CD8-positive, alpha-beta T cell (primary cell): ENCODE measurements at places on chromosomes 7 and 10. TPM values are rescaled to one million over a fixed set of nuclear protein-coding genes. Genes with fewer than 3 reads are reported as not detected.

Gene ST8SIA6
- total RNA-seq, result 0.14 TPM

Gene CTAGE15
- total RNA-seq, result 0.46 TPM

Gene NEUROG3
- not detected for total RNA-seq

Gene NPY4R2
- not detected for total RNA-seq

Gene SFTPA1
- not detected for total RNA-seq

Gene FAM25G
- total RNA-seq, result not detected

Gene NRAP
- not detected for total RNA-seq

Gene CYP26C1
- 0.08 TPM for total RNA-seq

Gene MEPCE
- 73.3 TPM for total RNA-seq

Gene HOXA9
- not detected for total RNA-seq

Gene MYL10
- total RNA-seq, result not detected

Gene ST7
- 4.4 TPM for total RNA-seq

Gene PAPOLB
- not detected for total RNA-seq

GRCh38 chr10:17046989-17047388, 82.6 kb downstream of the CUBN start:
- no peak for DNase-seq

DNA sequence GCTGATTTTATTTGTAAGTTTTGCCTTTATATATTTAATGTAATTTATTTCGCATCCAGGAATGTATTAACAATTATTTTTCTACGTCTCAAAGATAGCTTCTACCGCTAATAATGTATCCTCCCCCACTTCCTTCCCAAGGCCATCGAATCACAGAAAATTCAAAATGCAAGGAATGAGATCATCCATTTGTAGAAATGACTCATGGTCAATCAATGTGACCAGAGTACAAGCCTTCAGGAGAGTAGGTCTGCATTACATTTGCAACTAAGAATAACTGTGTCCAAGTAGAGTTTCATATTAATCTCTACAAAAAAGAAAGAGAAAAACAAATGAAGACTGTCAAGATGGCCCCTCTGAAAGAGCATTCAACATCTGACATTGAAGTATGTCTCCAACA, 205.9 kb upstream of the PHF14 start:
- DNase-seq, result no peak

GRCh38 chr7:99551767-99552463, at the start of gene FAM200A:
TSS of gene FAM200A (minus strand) at chr7:99552114. CDS start at chr7:99548407, 3,707 bp downstream.
- peak; percentile 87 for DNase-seq

DNA sequence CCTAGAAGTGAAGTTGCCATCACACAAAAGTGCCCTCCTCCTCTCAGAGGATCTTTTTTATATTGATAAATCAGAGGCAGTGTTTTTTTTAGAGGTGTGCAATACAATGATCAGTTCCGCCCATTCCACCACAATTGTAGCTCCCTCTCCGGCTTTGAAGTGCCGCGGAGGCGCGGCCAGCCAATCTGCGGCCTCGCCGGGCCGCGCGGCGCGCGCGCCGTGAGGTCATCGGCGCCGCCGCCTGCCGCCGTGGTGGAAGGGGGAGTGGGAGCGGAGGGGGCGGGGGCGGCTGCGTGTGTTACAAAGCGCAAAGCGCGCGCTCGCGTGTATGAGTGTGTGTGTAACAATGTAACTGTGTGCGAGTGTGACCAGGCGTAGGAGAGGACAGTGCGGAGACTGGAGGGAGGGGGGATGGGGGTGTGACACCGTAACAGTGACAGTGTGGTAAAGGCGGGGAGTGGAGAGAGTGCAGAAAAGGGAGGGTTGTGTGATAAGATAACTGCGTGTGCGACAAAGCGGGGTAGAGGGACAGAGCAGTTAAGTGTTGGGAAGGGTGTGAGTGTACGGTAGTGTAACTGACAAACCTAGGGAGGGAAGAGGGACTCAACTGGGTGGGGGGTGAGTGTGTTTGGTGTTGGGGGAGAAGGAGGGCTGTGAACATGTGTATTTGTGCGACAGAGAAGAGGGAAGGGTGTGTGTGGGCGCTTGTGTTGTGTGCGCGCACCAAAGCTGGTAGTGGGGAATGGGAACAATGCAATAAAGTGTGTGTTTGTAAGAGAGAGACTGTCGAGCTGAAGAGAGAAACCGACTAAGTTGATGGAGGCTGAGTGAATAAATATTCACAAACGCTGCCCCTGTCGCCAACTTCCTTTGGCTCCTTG, at the start of gene SP8:
TSS of gene SP8 (minus strand) at position 108 of the 881 bp plus-strand sequence. CDS start at position 20, 88 bp downstream.
- no peak for DNase-seq

DNA sequence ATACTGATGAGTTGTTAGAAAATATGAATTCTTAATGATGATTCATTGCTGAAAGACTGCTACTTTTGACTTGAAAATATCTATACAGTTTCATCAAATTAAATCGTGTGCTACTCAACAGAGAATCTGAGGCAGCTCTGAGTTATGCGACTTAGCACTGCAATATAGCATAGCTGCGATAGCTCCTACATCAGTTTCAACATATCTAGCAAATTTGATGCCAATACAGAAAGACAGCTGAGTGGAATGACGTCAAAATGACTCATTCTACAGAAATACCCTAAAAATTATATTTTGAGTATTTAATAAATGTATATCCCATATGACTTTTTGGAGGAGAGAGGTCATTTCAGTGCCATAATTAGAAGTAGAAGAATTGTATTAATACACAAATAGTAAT, 1.1 kb upstream of the TARP start:
- DNase-seq, result no peak

GRCh38 chr7:133625046-133625445, 372.2 kb downstream of the EXOC4 start:
- no peak for DNase-seq

- no peak for DNase-seq
Observed at GRCh38 chr10:9302140-9302746, 1247.8 kb downstream of the GATA3 start.

- DNase-seq, result no peak
Observed at GRCh38 chr10:122852261-122852660, 6.6 kb upstream of the CUZD1 start.

DNA sequence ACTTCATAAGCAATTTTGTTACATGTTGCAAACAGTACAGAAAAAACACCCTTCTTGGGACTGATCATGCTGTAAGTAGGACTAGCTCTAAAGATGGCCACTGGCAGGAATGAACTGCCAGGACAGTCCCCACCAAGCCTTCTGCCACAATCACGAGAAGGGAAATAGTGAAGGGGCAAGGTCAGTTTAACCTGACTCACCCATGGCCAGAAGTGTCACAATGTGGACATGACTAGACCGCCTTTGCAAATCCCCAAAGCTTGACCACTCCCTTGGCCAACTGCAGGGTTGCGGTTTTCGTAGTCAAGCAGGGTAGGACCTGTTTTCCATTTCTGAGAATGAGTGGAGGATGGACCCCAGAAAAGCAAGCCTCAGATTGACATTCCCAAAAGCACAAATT, 19.4 kb upstream of the FRAT2 start:
- peak; percentile 33 for DNase-seq

GRCh38 chr10:29862923-29863614, 196.3 kb downstream of the JCAD start:
- DNase-seq, result no peak

- DNase-seq, result no peak
Observed at GRCh38 chr7:155811560-155811894, 736 bp downstream of the SHH start.

DNA sequence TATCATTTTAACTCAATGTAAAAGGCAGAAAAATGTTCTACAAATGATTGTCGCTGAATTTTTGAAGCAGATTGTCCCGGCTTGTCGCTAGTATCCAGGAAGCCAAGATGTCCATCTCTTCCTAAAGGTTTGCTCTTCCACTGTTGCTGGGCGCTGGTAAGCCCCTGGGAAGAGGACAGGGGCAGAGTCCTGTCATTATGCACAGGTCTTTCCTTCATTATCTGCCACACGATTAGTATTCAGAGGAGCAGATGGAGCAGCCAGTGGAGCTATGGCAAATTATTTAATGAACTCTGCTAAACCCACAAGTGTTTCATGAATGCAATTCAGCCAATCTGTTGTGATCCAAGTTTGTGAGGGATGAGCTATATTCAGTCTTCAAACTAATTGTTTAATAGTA, 499.1 kb upstream of the NRP1 start:
- DNase-seq, result no peak

- DNase-seq, result no peak
Observed at GRCh38 chr10:97515271-97515978, 16.7 kb downstream of the UBTD1 start.

- DNase-seq, result no peak
Observed at GRCh38 chr7:98795741-98796493, 73.9 kb downstream of the TMEM130 start.

- DNase-seq, result no peak
Observed at GRCh38 chr10:80700760-80701444, 163.2 kb downstream of the SH2D4B start.

DNA sequence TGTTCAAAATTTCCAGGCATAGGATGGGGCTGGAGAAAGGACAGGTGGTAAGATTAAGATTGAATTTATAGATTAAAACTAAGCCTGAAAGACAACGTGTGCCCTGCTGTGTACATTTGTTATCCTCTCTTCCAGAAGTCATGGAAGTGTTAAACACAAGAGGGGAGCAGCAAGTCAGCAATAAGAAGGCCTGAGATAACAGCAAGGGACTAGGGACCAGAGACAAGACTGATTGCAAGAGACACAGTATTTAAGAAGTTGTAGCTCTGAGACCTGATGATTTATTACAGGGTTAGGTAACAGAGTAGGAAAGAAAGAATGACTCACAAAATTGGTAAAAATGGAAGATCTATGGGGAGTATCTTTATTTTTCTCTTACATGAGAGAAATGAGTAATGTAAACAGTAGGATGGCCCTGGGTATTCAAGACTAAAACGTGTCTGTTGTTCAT, 55.7 kb upstream of the COL1A2 start:
- DNase-seq, result no peak

DNA sequence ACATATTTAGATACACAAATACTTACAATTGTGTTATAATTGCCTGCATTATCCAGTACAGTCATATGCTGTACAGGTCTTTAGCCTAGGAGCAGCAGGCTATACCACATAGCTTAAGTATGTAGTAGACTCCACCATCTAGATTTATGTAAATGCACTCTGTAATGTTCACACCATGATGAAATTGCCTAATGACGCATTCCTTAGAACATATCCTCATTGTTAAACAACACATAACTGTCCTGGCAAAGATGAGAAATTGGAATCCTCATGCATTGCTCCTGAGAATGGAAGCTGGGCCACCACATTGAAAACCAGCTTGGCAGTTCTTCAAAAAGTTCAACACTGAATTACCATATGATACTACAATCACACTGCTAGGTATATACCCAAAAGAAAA, 1002.8 kb upstream of the CELF2 start:
- DNase-seq, result no peak

DNA sequence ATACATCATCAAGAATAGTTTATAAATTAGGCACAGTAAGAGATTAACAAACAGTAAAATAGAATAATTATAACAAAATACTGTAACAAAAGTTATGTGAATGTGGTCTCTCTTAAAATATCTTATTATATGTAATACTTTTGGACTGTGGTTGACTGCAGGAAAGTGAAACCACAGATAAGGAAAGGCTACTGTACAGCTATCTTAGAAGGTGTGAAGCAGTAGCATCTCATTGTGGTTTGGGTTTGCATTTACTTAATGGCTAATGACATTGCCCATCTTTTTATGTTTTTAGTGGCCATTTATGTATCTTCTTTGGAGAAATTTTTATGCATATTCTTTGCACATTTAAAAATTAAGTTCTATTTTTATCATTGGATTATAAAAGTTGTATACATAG, 296.4 kb upstream of the MAGI2 start:
- no peak for DNase-seq

DNA sequence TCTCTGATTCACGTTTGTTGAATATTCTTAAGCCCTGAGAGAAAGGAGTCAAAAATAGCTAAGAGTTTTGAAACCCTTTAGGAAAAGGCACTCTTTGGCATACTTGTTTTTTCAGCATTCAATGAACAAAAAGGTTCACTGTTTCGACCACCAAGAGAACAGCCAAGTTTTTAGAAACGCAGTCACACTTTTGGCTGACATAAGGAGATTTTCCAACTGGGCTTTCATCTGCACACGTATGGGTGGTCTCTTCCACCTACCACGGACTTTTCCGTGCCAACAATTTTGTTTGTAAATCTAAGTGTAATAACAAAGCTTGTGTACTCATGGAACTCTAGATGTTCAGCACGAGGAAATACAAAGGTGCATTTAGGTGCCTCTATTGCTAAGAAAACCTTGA, 270.3 kb downstream of the WDR11 start:
- DNase-seq, result no peak

GRCh38 chr7:139452958-139453672, 30.4 kb downstream of the KLRG2 start:
- no peak for DNase-seq

- DNase-seq, result no peak
Observed at GRCh38 chr10:128064970-128065580, 61.1 kb downstream of the MKI67 start.

GRCh38 chr10:11504566-11505285, 106.7 kb downstream of the USP6NL start:
- no peak for DNase-seq

DNA sequence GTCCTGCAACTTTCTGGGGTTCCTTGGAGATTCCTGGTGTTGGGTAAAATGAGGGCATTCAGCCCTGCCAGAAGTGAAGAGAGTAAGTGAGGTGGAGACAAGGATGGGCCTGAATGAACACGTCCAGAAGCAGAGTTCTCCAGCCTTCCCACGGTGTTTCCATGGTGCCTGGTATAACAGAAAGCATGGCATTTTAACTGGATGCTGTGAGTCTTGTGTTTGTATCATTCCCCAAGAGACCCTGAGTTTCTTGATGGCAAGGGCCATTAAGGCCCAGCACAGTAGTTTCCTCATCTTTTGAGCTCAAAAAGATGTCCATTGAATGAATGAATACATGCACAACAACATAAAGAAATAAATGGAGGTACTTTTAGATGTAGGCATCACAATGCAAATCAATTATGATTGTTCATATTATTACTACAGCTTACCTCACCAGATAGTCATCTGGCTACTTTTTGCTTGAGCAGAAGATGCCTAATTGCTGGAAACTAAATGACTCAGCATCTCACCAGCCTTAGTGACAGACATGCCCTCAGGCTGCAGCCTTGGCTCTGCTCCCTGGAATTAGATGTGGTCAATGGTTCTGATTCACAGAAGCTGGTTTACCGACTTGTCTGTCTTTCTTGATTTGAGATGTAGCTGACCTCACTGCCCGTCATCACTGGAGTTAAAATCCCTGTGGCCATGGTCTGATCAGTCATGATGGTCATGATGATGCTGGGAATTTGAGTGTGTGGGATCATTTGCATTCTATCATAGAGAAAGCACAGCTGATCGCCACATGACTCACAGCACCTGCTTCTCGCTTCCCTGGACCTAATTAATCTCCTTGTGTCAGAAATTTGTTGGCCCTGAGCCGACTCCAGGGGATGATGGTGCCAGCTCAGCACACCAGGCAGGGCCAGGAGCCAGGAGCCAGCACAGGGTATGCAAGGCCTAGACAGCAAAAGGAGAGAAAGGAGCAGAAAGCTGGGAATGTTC, 83.9 kb downstream of the CXCL12 start:
- DNase-seq, result no peak

- DNase-seq, result no peak
Observed at GRCh38 chr7:96397936-96398598, 76.2 kb upstream of the SLC25A13 start.
